ENCODE measurements at places on chromosomes 2 and 18.

DNA sequence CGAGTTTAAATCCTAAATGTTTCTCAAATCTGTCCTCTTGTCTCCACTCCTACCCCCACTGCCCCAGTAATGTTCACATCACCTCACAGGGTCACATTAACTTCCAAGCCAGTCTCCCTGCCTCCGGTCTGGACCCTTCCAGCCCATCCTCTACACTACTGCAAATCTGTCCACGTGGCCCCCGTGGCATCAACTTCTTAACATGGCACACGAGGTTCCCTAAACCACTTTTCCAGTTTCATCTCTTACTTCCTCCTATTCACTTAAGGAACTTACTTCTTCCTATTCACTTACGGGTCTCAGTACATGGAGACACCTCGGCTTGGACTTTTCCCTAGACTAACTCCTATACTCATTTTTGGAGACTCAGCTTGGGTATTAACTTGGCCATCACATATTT is 27.0 kb downstream of the MRPL33 start:
- no peak for DNase-seq

DNA sequence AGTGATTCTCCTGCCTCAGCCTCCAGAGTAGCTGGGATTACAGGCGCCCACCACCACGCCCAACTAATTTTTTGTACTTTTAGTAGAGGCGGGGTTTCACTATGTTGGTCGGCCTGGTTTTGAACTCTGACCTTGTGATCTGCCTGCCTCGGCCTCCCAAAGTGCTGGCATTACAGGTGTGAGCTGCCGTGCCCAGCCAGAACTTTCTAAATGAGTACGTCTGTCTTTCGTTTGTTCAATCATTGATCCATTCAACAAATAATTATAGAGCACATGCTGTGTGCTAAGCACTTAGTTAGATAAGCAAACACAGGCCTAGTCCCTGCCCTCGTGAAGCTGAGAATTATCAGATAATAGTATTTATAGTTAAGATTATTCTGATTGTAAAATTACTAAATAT is 56.5 kb downstream of the TTC39C start:
- DNase-seq = no peak

DNA sequence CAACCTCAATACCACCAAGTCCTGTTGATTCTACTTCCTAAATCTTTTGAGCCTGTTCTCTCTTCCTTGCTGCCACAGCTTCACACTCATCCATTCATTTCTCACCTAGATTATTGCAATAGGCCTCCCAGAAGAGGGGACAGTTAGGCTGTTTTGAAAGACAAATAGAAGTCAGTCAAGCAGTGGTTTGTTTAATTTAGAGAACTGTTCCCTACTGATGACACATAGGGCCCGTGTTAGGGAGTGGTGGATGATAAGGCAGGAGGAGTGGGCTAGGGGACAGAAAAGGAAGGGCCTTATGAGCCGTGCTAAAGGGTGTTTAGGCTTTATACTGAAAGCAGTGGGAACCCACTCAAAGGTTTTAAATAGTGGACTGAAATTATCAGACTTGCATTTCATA is 59.6 kb upstream of the ZFP36L2 start:
- DNase-seq = no peak

- DNase-seq = no peak
These were observed 146.5 kb upstream of the ARL4C start for GRCh38 chr2:234643407-234643806.

GRCh38 chr18:65073060-65073550 is 677.7 kb upstream of the CDH7 start:
- no peak for DNase-seq

DNA sequence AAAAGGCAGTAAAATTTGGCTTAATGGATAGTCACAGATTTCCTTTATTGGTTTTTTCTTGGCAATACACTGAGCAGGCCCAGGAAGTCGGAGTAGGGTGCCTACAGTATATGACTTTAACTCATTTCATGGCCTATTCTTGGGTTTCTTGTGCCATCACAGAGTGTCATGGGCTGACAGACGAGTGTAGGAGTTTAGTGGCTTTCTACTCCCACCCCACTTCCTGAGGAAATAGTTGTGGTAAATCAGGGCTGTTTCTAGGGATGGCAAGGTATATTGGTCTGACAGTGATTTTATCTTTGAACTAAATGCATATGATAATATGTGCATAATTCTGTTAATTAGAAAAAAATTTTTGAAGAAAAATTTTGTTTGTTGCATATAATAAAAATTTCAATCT is 100.1 kb downstream of the PLCL1 start:
- DNase-seq = no peak

- DNase-seq = no peak
These were observed 22.3 kb downstream of the ASAP2 start for GRCh38 chr2:9228781-9229469.

- no peak for DNase-seq
These were observed 46.2 kb upstream of the ACMSD start for GRCh38 chr2:134792186-134792585.
